SJSA1 (cell line): ENCODE measurements at places on chromosomes 1 and 21.
A peak's percentile ranks its signal among the peaks of the same experiment; 100 is the strongest.

DNA sequence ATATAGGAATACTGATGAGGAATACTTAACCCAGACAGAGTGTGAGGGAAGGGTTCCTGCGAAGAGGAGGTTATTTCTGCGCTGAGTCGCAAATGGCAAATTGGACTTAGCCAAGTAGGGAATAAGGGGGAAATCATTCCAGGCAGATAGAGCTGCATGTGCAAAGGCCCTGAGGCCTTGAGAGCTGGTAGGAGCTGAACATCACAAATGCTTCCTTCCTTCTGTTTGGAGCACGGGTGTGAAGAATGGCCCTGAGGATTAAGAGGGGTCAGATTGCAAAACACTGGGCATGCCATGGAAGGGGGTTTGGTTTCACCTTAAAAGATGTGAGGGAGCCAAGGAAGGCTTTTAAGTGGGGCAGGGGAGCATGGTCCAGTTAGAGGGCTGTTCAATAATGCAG lies 12.4 kb downstream of the IER5 start:
- DNase-seq = no peak

- DNase-seq = peak; percentile 98
These were observed 17.3 kb downstream of the NOC2L start for GRCh38 chr1:941588-942383.

GRCh38 chr21:44952116-44952928 lies 12.5 kb downstream of the SLX9 start:
- no peak for DNase-seq

- no peak for DNase-seq
These were observed 37.1 kb downstream of the SSX2IP start for GRCh38 chr1:84653130-84653677.

DNA sequence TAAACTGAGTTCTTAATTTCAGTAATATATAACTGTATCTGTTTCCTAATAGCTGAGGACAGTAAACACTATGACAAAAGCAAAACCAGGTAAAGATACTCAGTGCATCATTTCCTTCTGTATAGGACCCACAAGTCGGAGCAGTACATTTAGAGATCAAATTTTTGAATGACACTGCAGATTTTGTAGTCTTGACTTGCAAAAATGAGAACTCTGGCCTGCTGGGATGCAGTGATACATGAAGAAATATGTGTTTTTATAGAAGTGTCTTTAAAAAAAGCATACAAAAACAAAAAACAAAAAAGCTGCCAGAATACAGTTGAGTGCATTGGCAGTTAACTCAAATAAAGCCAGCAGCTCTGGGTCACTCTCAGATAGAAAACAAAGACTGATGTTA lies 19.0 kb downstream of the GART start:
- no peak for DNase-seq
